ENCODE measurements at places on chromosomes 16 and 17. TPM values are rescaled to one million over a fixed set of nuclear protein-coding genes. Genes with fewer than 3 reads are reported as not detected.

The RPUSD1 gene
- 13.9 TPM for total RNA-seq

The NRN1L gene
- not detected for total RNA-seq

The PLEKHG4 gene
- total RNA-seq: 3.1 TPM

The TNK1 gene
- 4.7 TPM for total RNA-seq

The CAPNS2 gene
- not detected for total RNA-seq

DNA sequence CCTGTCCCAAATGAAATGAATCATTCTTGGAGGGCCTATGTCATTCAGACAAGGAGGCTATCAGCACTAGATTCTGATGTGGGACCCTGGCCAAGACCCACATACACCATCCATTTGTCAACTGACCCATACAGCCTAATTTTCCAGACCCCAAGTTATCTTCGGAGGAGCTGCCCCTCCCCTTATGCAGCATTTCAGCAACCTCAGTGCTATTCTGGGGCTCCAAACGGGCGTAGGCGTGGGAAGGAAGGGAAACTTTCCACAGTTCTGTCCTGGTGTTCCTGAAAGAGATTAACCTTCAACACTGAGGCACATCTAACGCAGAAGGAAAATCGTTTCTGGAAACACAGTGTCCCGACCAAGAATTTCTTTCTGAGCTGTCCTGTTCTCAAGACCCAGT lies 86.7 kb downstream of the MYH11 start:
- no peaks in the 10 kb centered on the region for H3K27me3 ChIP-seq
- no peak overlapping the region for H3K4me3 ChIP-seq
- peaks cover 52% of the 10 kb centered on the region for H3K36me3 ChIP-seq
- peak overlapping the region; percentile 76 for H3K27ac ChIP-seq
- peaks cover 85% of the 10 kb centered on the region for H3K4me1 ChIP-seq

DNA sequence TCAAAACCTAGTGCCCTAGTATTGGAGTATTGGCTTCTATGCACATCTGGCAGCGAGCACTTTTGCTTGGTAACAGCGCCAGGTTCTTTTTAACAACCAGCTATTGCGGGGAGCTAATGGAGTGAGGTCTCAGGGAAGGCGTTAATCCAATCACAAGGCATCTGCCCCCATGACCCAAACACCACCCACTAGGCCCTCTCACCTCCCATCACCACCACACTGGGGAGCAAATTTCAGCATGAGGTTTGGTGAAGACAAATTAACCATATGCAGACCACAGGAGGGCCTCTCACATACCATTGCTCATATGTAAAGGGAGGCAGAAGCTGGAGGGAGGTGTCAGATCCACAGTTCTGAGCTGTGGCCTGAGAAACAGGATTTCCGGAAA lies 893 bp upstream of the ODF4 start:
- H3K27me3 ChIP-seq: no peaks in the 10 kb centered on the region
- H3K4me3 ChIP-seq: peak overlapping the region; percentile 37
- no peaks in the 10 kb centered on the region for H3K36me3 ChIP-seq
- H3K27ac ChIP-seq: no peak overlapping the region
- no peak for DNase-seq
- no peaks in the 10 kb centered on the region for H3K4me1 ChIP-seq

DNA sequence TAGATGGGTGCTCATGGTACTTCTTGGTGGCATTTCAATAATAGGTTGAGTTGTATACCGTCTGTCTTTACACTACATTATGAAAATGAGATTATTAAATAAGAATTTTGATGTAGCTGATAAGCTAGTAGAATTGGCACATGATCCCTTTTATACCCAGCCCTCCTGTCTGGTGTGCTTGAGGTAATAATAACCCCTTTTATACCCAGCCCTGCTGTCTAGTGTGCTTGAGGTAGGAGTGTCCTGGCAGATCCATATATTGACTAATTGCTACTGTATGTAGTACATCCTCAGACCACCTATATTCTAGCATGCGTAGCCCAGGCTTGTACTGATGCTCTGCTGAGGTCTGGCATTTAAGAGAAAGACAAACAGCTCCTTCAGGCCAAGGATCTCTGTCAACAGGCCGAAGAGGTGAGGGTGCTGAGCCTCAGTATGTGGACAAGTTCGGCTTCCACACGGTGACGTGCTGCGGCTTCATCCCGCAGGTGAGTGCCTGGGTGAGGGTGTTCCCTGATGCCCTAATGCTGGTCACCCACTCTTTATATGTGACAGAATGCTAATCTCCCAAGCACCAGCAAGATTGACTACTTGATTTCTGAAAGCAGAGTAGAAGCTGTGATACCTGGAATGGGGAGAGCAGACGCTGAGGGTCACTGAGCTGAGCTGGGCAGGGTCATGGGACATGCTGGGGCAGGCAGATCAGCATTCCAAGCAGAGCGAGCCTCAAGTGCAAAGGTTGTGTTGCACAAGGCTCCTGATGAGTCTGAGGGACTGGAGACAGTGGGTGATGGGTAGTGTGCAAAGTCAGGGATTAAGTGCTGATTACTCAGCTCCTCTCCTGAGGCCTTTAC lies 5.7 kb downstream of the FN3K start:
- no peaks in the 10 kb centered on the region for H3K27me3 ChIP-seq
- H3K4me1 ChIP-seq: no peaks in the 10 kb centered on the region
- no peak overlapping the region for H3K27ac ChIP-seq
- H3K4me3 ChIP-seq: no peak overlapping the region
- DNase-seq: no peak

- peaks cover 57% of the 10 kb centered on the region for H3K4me1 ChIP-seq
- peak overlapping the region; percentile 80 for H3K4me3 ChIP-seq
- H3K36me3 ChIP-seq: no peaks in the 10 kb centered on the region
- DNase-seq: peak; percentile 50
- no peak overlapping the region for H3K27ac ChIP-seq
These were observed 1.4 kb upstream of the HES7 start for GRCh38 chr17:8125154-8125946.

DNA sequence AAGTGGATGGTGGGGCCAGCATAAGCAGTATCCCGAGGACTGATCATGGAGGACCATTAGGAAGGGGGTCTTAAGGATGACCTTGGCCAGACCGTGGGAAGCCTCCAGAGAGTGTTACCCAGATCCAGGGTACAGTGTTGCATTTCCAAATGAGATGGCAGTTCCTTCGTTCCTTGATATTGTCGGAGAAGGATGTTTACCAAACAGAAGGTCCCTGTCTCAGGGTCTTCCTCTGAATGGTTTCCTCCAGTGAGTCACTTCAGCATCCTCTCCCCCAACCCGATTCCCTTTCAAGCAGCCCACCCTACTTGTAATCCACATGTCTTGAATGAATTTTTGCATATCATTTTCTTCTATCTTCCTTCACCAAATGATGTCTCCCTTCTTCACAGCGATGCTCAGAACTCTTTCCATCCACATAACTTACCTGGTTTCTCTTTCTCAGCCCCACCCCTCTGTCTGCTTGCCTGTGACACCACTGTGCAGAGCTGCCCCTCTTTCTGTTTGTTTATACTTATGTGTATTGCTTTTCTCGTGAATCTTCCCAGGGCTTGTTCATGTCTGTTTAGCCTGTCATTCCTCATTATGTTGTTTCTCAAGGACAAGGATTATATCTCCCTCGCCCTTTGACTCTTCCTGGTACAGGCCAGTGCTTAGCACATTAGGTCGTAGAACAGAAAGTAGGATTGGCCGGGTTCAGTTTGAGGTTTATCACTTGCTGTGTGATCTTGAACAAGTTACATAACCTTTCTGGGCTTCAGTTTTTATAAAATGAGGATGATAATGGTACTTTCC lies 5.7 kb downstream of the GOSR2 start:
- no peak for DNase-seq
- H3K27ac ChIP-seq: no peak overlapping the region
- no peak overlapping the region for H3K4me3 ChIP-seq
- peaks cover 33% of the 10 kb centered on the region for H3K36me3 ChIP-seq
- H3K27me3 ChIP-seq: no peaks in the 10 kb centered on the region

DNA sequence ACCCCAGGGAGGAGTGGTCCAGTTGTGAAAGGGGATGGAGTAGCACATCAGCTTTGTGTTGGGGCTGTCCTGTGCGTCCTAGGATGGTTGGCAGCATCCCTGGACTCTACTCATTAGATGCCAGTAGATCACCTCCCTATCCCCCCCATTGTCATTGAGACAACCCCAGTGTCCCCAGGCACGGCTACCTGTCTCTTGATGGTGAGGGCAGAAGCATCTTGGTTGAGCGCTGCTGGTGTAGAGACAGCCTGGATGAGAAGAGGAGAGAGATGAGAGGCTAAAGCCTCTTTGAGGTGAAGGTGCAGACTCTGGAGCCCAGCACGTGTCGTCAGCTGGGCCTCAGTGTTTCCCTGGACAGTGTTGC lies 55.4 kb downstream of the TNFRSF13B start:
- no peaks in the 10 kb centered on the region for H3K36me3 ChIP-seq
- no peaks in the 10 kb centered on the region for H3K4me1 ChIP-seq
- H3K4me3 ChIP-seq: no peak overlapping the region
- H3K27ac ChIP-seq: no peak overlapping the region
- H3K27me3 ChIP-seq: no peaks in the 10 kb centered on the region
- DNase-seq: no peak

DNA sequence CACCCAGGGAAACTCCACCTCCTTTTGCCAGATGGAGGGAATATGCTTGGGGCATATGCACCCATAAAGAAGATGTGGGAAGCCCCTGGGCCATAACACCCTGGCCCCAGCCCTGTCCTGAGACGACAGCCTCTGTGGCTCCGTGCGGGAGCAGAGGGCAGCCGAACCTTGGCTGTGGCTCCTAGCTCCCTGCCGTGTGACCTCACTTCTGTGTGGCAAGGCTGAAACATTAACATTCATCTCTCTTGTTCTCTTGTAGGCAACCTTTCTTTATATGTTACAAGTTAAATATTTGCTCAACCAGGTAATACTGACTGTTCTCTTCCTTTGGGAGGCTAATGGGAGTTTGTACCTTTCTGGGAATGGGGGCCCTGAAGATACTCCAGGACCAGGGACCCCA lies 17.5 kb downstream of the SLC47A1 start:
- H3K36me3 ChIP-seq: no peaks in the 10 kb centered on the region
- H3K4me3 ChIP-seq: peak overlapping the region; percentile 31
- peak overlapping the region; percentile 83 for H3K27ac ChIP-seq
- H3K27me3 ChIP-seq: no peaks in the 10 kb centered on the region

- H3K4me3 ChIP-seq: peak overlapping the region; percentile 49
- H3K36me3 ChIP-seq: no peaks in the 10 kb centered on the region
- H3K4me1 ChIP-seq: peaks cover 95% of the 10 kb centered on the region
- peak overlapping the region; percentile 78 for H3K27ac ChIP-seq
- DNase-seq: peak; percentile 64
These were observed 102.6 kb downstream of the ZNF778 start for GRCh38 chr16:89319886-89320781.

DNA sequence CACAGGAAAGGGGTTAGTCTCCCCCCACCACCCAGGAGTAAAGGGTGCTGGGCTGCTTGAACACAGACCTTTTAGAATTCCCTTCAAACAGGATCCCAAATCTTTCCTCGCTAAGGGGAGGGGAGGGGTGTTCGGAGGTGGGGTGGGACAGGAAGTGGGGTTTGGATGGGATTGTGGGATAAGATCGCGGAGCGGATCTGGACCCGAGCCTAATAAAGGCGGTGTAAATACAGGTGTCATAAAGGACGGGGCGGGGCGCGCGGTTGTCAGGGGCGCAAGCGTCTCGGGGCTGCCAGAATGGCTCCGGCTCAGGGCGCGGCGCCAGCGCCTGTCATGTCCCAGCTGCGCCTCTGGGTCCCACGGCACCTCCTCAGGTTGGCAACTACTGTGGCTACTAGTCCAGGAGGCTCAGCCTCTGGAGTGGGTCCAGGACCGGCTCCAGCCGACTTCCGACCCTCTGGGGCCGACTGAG lies 59.8 kb upstream of the FBXO47 start:
- peak overlapping the region; percentile 69 for H3K4me3 ChIP-seq
- H3K4me1 ChIP-seq: peaks cover 12% of the 10 kb centered on the region
- no peak for DNase-seq

DNA sequence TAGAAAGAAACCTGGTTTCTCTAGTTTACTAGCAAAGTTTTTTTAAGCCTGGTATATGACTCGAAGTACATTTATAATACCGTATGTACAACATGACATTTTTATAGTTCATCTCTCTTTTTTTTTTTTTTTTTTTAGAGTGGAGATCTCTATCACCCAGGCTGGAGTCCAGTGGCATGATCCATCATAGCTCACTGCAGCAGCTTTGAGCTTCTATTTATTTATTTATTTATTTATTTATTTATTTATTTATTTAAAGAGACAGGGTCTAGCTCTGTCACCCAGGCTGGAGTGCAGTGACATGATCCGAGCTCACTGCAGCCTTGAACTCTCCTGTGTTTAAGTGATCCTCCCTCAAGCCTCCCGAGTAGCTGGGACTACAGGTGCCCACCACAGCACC lies 25.9 kb upstream of the VPS4A start:
- H3K27ac ChIP-seq: no peak overlapping the region
- DNase-seq: no peak
- H3K4me3 ChIP-seq: no peak overlapping the region
- H3K36me3 ChIP-seq: peaks cover 2% of the 10 kb centered on the region
- H3K4me1 ChIP-seq: peaks cover 22% of the 10 kb centered on the region
- no peaks in the 10 kb centered on the region for H3K27me3 ChIP-seq

DNA sequence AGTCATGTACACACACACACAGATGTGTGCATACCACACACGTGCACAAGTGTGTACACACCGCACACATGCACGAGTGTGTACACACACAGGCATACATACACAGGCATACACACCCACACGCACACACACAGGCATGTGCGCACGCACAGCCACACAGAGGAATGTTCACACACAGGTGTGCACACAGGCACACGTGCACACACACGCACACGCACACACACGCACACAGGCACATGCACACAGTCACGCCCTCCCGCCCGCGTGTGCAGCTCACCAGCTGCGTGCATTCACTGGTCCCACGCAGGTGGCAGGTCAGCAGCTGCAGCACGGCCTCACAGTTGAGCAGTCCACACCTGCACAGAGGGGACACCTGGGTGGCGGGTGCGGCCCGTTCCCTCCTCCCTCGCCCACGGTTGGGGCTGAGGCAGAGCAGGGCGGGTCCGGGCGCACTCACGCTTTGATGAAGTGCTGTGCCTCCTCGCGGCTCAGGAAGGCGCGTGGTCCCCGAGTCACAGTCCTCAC lies 7.7 kb downstream of the TEPSIN start:
- no peak overlapping the region for H3K4me3 ChIP-seq
- H3K36me3 ChIP-seq: peaks cover 17% of the 10 kb centered on the region
- no peaks in the 10 kb centered on the region for H3K27me3 ChIP-seq
- no peaks in the 10 kb centered on the region for H3K4me1 ChIP-seq

Measured in thoracic aorta (tissue), 2 donors.